ENCODE measurements at places on chromosomes 2 and 18. TPM values are rescaled to one million over a fixed set of nuclear protein-coding genes. Genes with fewer than 3 reads are reported as not detected.
A peak's percentile ranks its signal among the peaks of the same experiment; 100 is the strongest.

SCG2 gene
- 8.6 TPM for total RNA-seq

GRCh38 chr2:38581193-38582147 is 21.3 kb downstream of the HNRNPLL start:
- peak; percentile 12 for DNase-seq

DNA sequence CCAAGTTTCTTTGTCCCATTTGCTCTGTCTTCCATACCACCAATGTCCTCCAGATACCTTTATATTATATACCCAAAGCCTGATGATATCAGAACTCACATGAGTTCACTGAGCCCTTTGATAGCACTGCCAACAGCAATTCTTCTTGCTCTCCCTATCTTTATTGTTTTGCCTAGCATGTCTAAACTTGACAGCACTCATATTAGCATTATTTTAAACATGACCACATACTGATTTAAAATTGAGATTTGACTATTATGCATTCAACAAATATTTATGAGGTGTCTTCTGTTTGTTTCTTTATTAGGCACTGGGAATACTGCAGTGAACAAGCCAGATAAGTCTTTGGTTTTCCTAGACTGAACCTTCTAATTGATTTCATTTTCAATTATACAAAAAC is 587.3 kb upstream of the GCFC2 start:
- DNase-seq: no peak

DNA sequence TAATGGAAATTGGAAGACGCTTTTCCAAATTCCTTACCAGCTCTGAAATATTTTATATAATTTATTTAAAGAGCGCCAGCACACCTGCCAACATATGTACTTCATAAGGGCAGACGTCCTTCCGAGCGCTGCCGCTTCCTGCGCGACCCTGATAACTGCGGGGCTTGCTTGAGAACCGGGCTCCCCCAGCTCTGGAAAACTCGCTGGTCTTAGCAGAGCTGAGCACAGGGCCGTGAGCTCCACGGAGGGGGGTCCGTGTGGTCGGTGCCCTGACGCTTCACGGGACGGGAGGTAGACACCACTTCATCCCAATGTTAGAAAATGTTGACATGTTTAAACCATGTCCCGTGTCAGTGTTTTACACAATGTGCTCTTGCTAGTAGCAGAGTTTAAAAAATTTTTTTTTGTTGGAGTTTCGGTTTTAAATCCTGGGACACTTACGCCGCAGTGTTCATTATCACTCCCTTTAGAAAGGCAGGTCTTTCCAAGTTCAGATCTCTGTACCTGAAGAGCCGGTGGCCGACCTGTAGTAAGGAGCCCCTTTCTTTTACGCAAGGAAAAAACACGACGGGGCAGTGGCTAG is 1.6 kb downstream of the NFATC1 start:
- no peak for DNase-seq

- no peak for DNase-seq
These were observed 199.2 kb upstream of the TNP1 start for GRCh38 chr2:217058791-217059755.

MAPRE3 gene
- total RNA-seq: 17.5 TPM

CSRNP3 gene
- total RNA-seq: 28.4 TPM

ERBB4 gene
- 10.2 TPM for total RNA-seq

DNA sequence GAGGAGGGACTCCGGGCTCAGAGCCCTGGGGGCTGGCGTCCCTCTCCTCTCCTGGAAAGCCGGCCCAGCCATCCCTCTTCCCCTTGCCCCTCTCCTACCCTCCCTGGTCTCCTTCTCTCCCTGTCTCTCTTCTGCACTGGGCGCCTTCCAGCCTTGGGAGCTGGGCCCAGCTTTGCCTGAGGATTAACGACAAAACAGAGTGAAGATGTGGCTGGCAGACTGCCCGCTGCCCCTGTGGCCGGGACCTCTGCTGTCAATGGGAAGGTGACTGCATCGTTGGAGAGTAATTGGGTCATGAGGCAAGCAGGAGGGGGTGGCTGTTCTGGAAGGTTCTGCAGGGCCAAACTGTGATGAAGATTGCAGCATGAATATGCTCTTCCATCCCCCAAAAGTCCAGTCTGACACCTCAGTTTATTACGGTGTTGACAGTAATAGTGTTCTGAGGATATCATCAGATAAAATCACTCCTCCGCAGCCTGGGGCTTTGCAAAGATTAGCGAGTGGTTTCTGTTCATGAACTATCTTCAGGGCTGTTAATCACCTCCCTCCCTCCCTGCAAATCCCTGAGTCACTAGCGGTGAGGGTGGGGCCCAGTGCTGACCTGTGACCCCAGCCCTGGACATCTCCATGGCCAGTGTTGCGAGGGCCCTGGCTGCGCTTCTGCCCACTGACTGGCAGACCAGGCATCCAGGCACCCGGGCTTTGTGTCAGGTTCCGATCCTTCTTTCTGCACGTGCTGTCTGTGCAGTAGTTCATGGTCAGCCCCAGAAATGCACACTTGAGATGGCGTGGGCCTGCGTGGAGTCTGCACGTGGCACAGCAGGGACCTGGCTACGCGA is 23.0 kb downstream of the RTP5 start:
- no peak for DNase-seq

DNA sequence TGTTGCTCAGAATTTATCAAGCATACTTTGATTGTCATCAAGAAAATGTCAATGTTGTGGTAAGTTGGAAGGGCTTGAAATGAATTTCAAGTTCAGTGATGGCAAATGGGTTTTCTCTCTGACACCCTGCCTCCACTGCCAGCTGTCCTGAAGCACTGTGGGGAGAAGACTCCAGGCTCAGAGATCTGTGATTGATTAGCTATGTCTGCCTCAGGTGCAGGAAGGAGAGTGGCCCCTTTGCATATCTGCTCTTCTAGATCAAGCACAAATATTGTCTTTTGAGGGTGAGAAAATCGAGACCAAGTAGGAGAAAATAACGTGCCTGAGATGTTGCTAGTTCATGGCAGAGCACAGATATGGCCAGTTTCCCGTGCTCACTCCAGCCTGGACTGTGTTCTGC is 178.8 kb upstream of the GLI2 start:
- DNase-seq: no peak

GRCh38 chr2:38323623-38324022 is 53.5 kb downstream of the ATL2 start:
- DNase-seq: no peak

DNA sequence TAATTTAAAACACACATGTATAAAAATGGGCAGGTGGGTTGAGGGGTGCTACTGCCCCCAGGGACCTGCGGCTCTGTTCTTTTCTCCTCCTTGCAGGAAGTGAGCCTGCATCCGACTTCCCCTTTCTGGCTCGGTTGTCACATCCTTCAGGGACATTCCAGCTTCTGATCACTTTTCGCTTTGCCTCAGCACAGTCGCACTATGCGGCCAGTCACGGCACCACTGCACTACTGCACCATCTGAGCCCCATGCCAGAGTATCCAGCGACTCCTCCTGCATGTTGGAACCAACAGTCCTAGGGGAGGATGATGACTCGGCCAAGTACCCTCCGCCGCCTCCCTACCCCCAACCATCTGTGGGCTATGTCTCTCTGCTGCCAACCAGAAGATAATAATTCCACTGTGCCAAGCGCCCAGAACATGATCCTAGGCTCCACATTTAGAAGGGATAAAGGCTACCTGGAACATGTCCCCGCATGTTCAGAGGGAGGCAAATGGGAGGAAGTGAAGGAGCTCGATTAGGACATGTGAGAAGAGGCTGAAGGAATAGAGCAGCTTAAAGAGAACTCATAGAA is 17.6 kb downstream of the CDC42EP3 start:
- no peak for DNase-seq

DNA sequence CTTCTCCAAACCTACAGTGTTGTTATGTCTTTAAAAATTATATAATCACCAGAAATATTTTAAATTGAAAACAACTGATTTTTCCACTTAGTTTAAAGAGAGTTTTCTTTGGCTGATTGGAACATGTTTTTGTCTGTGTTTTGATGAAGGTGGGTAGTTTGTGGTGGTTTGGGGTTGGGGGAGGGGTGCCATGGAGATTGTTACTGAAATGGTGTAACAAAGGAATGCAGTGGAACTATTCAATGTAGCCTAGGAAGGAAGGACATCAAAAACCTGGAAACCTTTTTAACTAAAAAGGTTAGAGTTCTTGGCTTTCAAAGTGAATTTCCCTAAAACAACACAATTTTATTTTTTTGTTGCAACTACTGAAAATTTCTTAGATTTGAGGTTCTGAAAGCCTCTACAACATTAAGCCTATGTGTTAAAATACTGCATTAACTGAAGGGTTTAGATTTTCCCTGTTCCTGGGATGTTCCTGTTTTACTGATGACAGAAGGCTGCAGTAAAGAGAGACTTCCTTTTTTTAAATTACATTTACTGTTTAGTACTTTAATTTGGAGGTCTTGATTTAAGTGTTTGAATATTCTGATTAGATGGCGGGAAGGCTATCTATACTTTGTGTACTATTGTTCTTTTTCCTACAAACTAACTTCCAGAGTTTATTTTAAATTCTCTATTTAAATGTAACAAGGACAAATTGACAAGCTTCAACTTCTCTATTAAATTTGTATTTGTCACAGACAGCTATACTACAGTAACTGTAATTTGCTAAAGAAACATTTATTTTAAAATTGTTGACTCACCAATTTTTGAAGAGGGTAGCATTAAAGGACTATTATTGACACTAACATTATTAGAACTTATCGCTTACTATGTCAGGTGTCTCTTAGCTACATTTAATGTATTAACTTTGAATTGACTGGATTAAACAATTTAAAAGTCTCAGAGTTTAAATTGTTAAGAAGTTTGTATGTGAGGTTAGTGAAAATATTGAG is 87.7 kb downstream of the LIMS1 start:
- no peak for DNase-seq

DNA sequence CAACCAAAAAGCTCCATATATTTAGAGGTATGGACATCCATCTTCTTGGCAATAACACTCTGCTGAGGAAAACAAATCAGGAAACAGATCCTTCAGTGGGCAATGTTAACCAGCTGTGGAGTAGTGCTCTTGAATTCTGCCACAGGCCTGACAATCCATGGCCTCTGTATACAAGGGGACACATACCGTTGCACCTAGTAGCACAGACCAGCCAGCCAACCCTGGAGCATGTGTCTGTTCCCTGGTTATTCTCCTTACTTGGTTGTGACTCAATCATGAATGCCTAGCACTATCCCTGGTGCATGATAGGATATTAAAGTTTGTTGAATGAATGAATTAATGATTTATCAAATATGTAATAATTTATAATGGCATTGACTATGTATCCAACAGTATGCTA is 261.4 kb upstream of the MGAT5 start:
- DNase-seq: no peak

CHRND gene
- 5.8 TPM for total RNA-seq

DNA sequence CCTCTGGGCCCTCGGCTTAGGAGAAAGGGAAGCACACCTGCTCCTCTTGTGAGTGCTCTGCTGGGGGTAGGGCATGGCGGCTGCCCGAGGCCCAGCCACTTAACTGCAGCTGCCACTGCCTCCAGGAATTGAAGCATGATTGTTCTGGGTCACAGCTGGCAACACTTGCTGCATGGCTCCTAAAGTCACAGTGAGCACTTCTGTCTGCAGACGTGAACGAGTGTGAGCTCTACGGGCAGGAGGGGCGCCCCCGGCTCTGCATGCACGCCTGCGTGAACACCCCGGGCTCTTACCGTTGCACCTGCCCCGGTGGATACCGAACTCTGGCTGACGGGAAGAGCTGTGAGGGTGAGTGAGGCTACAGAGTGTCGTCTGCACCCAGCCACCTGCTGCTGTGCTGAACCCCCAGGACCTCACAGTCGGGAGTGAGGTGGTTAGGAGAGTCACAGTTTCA is 44.4 kb downstream of the FBLN7 start:
- DNase-seq: no peak

Measured in neural crest cell (in vitro differentiated cells).